NCI-H1417 treated with DMSO at 0.1 percent for 48 hours (cell line): ENCODE measurements at places on chromosomes 13 and 19.

DNA sequence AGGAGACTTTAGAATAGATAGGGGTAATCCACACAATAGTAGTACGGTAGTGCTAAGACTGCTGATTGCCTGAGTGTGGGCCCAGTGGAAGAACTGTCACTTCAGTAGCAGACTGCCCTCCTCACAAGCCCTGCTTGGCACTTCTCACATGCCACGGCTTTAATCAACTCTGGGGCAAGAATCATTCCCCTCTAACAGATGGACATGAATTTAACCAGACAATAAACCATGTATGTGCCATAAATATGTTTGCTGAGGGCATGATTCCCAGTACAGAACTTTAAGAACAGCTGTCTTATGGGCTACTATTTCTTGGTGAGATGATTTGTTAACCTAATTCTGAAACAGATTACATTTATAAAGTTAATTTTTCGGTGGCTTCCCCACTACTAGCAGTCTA, 22.0 kb downstream of the DPY19L3 start:
- no peak for DNase-seq

GRCh38 chr13:51308781-51309180, 30.7 kb upstream of the SERPINE3 start:
- DNase-seq = no peak

GRCh38 chr13:28819735-28820098, 422 bp upstream of the MTUS2 start:
- DNase-seq = no peak

DNA sequence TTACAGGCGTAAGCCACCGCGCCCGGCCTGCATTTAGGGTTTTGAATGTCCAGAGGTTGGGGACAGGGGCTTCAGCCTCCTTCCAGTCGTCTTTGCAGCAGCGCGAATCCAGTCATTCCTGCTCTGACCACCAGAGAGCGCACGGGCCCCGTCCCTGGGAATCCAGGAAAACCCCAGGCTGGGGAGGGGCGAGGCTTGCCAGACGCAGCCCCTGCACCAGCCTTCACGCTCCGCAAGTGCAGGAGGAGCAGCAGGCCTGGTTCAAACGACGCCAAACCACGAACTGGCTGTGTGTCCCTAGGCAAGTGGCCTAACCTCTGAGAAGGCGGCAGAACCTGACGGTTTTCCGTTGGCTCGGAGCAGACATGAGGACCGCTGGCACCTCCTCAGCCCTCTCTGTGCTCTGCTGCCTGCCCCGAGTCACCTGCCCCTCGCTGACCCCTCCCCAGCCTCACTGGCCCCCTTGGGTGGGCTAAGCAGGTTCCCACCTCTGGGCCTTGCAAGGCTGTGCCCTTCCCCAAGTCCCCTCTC, 2.0 kb upstream of the RNF126 start:
- peak; percentile 62 for DNase-seq

DNA sequence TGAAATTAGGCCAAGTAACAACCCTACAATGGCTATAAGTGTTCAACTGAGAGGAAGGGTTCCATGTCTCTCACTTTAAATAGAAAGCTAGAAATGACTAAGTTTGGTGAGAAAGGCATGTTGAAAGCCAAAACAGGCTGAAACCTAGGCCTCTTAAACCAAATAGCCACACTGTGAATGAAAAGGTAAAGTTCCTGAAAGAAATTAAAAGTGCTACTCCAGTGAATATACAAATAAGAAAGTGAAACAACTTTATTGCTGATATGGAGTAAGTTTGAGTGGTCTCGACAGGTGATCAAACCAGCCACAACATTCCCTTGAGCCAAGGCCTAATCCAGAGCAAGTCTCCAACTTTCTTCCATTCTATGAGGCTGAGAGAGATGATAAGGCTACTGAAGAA, 209.6 kb downstream of the KLF12 start:
- DNase-seq = no peak

DNA sequence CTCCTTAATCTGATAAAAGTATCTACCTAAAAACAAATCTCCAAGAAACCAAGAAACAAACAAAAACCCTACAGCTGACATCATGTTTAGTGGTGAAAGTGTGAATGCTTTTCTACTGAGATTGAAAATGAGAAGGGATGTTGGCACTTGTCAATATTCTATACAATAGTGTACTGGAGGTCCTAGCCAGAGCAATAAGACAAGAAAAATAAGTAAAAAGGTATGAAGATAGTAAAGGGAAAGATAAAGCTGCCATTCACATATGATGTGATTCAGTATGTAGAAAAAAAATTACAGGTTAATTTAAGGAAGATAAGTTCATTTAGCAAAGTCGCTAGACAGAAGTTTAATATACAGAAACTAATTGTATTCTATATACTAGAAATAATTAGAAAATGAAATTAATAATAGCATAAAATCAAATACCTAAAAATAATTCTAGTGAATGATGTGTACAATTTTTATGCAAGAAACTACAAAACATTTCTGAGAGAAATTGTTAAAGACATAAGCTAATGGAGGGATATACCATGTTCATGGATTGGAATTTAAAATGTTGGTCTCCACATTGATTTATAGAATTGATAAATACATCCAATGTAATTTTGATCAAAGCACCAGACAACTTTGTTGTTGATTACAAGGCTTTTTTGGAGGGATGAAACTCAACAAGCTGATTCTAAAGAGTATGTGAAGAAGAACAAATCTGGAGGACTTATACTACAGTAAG, 2.4 kb upstream of the SLC7A10 start:
- DNase-seq = no peak

DNA sequence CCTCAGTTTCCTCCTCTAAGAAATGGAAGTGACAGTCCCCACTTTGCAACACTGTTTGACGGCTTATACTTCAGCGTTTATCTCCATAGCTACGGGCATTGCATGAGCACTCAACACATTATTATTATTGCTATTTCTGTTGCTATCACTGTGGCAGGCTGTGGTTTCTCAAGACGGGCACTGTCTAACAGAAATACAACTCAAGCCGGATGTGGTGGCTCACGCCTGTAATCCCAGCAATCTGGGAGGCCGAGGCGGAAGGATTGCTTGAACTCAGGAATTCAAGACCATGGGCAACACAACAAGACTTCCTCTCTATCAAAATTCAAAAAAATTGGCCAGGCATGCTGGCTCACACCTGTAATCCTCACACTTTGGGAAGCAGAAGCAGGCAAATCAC, 4.9 kb upstream of the ZSWIM4 start:
- no peak for DNase-seq
